ENCODE measurements at places on chromosomes 1 and 21.

DNA sequence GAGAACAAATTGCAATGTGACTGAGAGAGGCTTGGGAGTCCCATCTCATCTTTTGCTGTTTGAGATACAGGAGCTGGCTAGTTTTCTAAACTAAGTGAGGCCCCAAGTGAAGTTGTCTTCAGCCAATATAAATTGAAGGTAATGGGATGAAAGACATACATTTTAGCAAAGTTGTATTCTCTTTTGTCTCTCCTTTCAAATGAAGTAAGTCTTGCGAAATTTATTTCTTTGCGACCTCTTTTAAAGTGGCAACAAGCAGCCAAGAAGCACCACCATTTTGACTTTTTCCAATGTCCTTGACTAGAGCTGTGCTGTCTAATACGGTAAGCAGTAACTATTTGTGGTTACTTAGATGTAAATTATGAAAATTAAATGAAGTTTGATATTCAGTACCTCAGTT is 385.7 kb downstream of the USP25 start:
- DNase-seq: no peak

- DNase-seq: no peak
Measured at GRCh38 chr1:179598631-179599030, 7.0 kb downstream of the TDRD5 start.

DNA sequence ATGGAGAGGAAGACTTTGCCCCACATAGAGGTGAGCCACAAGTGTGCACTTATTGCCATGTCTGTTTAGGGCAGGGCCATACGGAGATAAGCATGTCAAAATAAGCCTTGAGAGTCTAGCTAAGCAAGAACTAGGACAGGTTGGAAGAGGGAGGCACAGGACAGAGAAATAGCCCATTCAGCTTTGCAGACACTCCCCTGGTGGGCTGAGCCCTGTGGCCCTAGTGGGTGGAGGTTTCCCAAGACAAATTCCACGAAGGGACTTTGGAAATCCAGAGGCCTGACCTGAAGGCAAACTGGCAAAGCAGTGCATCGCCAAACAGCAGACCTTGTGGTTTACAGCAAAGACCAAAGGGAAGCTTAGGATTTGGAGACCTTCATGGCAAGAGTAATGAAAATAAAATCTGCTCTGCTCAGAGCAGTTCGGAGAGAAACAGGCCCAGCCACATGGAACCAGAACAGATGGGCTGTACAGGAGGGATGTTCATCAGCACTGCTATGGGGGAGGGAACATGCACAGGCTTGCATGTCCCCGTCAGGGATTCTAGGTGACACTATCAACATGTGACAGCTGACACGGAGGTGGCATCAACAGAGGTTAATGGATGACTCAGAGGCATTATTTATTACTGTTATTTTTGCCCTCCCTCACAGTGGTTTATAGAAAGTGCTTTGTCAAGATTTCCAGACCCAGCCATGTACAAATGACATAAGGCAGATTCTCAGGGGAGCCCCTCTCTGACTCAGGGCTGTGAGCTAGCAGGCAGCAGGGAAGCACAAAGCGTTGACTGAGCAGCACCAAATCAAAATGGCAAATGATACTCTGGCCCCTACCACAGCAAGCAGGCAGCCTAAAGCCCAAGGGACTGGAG is 90.1 kb upstream of the IRF2BP2 start:
- no peak for DNase-seq

DNA sequence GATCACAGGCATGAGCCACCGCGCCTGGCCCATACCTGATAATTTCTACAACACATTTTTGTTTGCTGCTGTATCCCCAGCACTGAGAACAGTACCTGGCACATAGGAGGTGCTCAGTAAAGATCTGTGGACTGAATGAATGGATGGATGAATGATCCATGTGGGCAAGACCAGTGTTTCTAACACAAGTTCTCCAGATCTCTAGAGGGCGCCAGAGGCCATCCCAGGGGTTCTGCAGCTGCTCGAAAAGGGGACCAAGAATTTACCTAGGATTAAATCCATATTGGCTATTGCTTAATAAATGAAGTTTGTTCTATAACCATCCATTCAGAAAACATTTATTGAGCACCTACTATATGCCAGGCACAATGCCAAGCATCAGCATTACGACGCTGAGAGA is 167.7 kb downstream of the ACTL8 start:
- DNase-seq: no peak

- DNase-seq: no peak
Measured at GRCh38 chr1:41784531-41785274, 134.0 kb downstream of the HIVEP3 start.

- DNase-seq: no peak
Measured at GRCh38 chr21:36563341-36563926, 83.5 kb upstream of the CLDN14 start.

DNA sequence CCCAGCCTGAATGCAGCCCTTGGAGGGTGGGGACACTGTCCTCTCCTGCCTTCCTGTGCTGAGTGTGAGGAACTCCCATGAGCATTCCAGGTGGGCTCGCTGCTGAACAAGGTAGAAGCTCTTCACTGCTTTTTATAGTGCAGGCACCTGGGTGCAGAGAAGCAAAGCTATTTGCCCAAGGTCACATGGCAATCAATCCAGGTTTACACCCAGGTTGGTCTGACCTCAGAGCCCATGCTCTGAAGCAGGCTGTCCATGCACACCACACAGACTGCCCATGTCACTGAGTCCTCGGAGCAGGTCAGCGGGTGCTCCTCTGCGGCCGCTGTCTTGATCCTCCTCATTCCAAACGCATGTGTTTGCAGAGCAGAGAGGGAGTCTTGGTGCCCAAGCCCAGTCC is 323.4 kb upstream of the VAMP3 start:
- DNase-seq: no peak

DNA sequence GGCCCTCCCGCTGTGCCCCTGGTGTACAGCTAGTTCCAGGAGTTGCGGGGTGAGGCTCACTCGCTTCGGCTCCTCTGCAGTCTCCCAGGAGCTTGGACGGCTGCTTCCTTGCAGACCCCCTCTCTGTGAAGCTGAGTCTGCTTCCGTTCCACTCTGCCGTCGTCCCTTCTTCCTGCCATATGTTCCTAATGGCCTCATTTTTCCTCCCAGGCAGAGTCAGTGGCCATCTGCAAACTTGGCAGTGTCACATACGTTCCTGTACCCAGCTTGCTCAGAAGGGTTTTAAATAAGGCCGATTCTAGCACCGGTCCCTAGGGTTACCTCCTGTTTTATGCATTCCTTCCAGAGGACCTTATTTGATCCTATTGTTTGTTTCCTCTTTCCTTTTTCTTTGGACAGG is 21.3 kb downstream of the ACTL8 start:
- DNase-seq: no peak

GRCh38 chr1:11279630-11280029 is 6.6 kb downstream of the UBIAD1 start:
- no peak for DNase-seq

DNA sequence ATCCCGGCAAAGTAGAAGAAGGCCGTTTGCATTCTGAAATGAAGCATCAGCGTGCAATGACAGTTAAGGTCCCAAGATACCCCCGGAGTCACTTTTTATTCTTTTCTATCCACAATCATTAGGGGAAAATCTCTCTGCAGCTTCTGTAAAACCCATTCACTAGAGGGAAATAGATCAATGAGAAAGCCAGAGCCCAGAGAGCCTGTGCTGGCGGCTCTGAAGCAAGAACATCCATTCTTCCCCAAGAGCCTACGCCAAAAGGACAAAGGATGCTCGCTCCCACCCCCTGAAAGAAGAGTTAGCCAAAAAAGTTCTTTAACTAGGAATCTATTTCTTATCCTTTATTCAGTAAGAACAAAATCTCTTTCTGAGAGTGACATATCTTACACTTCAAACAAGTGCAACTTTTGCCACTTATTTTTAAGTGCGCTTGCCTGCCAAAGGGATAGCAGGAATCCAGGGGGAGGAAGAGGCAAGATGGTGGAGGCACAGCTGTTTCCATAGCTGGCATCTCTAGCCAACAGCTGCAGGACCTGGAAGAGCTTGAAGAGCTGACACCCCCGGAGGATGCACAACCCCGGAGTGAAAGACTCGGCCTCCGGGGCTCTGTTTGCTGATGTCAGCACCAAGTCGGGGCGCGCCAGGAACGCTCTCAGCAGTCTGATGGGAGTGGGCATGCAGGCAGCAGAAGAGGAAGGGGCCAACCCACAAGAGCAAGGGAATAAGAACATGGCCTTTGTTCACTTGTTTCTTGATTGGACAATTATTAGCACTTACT is 68.7 kb downstream of the KCNN3 start:
- DNase-seq: no peak

- DNase-seq: no peak
Measured at GRCh38 chr1:174872615-174873058, 127.1 kb upstream of the CACYBP start.

DNA sequence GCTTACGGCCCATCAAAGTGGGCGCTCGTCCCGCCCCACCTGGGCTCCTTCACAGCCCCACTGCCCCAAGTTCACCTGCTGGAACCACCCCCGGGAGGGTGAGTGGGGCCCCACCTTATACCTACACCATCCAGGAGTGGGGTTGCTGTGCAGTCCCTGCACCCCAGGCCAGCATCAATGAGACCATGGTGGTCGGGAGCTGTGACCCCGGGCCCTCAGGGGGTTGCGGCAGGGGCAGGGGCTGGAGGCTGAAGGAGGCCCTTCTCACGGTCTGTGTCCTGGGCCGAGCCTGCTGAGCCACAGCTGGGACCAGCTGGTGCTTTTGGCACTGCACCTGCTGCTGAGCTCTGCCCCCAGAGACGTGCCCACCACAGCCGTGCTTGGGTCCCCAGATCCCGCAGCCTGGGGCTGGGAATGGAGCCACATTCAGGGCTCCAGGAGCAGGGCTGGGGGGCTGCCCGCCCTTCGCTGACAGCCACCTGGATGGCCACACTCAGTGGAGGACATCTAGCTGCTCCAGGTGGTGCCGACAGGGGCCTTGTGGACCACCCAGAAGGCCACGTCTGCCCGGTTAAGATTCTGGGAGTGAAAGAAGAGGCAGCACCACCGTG is 17.4 kb downstream of the ACTRT2 start:
- DNase-seq: no peak

DNA sequence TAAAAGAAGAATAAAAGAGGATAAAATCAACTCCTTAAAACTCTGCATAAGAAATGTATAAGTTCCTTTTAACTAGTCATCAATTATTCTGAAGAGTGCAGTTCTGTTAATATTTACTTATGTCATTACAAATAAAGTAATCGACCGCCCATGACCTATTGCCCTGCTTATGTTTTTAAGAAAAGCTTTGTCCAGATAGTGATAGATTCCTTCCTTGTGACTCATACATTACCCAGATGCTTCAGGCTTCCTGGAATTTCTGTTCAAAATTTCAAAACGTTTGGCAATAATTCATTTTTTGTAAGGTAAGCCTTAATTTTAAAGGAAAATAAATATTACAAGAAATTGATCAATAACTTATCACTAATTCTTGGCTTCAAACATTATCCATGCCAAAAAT is 918.2 kb upstream of the ADGRL2 start:
- no peak for DNase-seq

GRCh38 chr1:75870951-75871350 is 61.3 kb downstream of the ASB17 start:
- no peak for DNase-seq

DNA sequence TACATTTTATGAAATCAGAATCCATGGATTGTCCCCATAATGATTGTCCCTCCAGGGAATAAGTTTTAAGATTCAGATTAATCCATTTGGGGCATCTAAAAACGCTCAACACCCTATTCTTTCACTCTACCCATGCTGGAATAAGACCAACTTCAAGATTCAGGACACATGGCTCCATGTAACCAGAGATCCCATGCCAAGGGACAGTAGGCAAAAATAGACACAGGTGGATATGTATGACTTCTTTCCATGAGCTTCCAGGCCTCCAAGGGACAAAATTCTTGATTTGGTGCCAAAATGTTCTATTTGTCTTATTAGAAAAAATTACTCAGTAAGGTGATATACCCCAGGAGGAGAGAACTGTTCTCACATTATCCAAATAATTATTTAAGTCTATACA is 178.8 kb downstream of the NRIP1 start:
- no peak for DNase-seq

DNA sequence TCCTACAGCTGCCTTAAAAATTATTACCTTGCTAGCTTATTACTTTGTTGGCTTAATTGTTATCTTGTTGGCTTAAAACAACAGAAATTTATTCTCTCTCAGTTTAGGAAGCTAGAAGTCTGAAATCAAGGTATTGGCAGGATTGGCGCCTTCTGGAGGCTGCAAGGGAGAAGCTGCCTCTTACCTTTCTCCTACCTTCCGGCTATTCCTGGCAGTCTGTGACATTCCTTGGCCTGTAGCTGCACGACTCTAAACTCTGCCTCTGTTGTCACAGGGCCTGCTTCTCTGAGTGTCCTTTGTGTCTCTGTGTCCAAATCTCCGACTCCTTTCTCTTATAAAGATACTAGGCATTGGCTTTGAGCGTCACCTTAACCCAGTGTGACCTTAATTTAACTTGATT is 579.9 kb upstream of the B3GALT2 start:
- DNase-seq: no peak

GRCh38 chr1:248759644-248760043 is 4.1 kb upstream of the LYPD8 start:
- DNase-seq: no peak

DNA sequence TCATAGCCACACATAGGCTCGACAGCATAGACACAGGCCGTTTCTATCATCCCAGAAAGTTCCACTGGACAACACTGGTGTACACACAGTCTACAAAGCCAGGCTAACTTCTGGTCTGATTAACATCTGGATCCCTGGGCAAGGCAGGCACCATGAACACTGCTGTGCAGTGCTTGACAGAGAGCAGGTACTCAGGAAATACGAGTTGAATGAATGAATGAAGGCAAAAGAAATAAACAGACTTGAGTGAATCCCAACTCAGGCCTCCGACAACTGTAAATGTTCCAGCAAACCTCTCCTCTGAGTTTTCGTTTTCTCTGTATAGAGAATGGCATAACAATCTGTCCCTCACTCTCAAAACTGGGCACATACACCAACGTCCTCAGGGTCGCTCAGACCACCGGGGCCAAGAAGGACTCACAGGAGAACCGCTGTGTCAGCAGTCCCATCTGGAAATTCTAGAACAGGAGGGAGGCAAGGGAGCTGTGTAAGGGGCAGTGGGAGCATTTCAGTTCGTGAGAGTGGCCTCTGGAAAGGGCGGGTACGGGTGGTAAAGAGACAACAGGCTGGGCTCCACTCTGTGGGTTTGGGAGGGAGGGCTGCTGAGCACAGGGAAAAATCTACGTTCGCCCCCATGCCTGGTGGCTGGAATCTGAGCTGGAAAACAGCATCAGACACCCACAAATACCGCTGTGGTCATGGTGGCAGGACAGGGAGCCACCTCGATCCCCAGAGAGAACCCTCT is 15.1 kb upstream of the ECE1 start:
- no peak for DNase-seq

- no peak for DNase-seq
Measured at GRCh38 chr21:20341431-20341830, 656.8 kb upstream of the NCAM2 start.

DNA sequence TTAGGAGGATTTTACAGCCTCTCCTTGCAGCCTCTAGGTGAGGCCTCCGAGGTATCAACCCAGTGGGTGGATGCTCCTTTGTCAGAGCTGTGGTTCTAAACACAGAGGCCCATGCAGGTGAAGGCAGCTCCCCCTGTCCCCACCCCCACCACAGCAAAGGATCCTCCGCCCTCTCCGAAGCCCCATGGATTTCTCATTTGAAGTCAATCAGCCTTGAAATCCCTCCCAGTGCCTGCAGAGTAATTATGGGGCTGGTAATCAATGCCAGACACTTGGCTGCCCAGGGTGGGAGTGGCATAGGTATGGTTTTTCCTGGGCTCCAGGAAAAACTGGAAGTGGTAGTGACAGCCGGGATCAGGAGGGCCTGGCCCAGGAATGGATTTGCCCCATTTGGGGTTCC is 119.5 kb upstream of the CSF3R start:
- no peak for DNase-seq
